Neural cell (in vitro differentiated cells): ENCODE measurements at places on chromosomes 7 and 10. TPM values are rescaled to one million over a fixed set of nuclear protein-coding genes. Genes with fewer than 3 reads are reported as not detected.

Gene NUTM2E
- polyA plus RNA-seq: 0.40 TPM in 1 of 2 replicates, not detected in the other

Gene FAM25C
- polyA plus RNA-seq: not detected in 2 replicates

Gene NUTM2A
- 1.6 and 3.0 TPM in 2 replicates for polyA plus RNA-seq

Gene ACTR3C
- polyA plus RNA-seq: not detected in 2 replicates

Gene TRIM74
- polyA plus RNA-seq: 1.7 and 2.1 TPM in 2 replicates
